ENCODE measurements at places on chromosomes 6 and 20.

DNA sequence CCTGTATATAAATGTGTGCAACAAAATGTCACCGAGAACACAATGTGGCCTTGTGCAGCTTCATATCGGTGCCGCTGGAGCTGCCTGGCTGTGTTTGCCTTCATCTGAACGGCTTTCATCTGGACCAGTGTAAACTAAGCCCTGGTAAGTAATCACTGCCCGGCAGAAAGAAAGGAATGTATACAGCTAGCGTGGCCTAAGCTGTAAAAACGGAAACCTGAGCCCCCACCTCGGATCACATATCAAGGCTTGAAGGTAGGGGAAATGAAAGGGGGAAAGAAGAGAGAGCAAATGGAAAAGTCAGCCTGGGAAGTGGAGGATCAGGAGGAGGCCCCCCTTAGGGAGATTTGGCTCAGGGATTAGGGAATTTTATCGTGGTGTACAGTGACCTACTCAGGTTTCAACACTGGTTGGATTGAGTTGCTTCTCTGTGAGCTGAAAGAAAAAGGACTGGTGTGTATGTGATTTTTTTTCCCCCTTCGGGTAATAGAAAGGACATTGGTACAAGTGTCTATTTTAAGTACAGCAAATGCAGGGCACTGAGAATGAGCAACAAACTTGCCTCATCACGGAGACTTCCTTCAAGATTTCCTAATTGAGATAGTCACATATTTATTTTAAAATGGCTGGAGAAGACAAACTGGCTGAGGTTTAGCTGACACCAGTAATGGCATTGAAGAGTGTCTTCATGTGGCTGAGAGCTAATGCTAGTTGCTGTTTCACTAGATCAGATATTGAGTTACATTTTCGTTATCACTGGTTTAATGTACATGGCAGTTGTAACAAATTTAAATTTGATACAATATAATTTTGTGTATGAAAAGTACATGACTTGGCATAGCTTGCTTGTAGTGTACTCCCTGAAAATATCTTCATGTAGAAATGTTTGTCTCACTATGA, 3.5 kb downstream of the SOBP start:
- DNase-seq: no peak

- no peak for DNase-seq
These were observed 6.6 kb upstream of the TP53RK start for GRCh38 chr20:46695892-46696291.

- no peak for DNase-seq
These were observed 42.4 kb downstream of the RIPOR2 start for GRCh38 chr6:24893342-24893850.

DNA sequence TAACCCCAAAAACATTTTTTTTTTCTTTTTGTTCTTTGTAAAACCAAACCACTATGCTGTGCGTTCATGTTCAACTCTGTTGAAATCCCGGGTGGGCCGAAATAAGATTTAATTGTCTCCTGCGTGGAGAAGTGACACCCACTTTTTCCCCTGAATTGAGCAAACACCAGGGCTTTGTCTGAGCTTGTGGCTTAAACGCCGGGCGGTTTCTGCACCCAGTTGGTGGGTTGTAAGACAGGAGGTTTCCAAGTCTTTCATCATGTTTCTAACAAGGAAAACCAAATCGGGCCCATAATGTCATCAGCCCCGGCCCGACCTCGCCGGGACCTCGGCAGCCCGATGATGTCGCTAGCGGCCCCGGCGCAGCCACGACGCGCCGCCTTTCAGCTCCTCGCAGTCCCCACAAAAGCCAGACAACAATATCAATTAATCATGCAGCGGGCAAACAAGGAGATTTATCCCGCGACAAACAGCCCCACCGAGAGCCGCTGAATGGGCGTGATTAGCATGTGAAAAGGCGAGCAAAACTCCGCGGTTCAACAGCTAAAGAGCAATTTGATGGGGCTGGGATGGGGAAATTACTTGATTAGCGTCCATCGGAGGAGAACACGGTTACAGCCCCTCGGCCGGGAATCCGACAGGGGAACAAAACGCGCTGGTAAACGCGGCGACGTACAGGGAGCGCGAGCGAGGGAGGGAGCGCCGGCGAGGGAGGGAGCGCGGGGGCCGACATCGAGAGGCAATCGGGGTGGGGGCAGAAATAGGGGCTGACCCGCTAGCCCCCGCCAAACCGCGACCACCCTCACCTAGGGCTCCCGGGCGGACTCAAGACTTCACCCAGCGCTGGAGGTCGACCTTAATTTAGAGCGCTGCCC, 5.3 kb downstream of the LINC00237 start:
- no peak for DNase-seq

DNA sequence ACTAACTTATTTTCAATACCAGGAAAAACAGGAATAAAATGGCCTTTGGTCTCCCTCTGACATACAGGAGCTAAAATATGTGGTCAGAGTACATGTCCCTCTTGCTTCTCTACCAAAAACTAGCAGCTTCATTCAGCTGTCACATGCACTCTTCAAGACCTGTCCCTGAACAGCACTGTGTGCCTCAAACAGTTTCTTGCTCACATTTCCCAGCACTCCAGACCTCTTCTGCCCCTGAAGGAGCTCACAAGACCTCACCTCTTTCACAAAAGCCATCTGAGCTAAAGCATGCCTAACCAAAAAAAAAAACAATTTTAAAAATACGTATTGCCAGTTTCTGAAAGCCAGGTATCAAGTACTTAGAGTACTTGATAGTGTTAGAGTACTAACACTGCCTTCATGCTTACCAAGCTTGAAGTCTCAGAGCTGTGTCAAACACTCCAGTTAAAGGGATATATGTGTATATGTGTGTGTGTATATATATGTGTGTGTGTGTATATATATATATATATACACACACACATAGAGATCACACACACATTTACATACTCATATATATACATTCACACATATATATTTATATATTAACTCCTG, 148.3 kb upstream of the POU3F2 start:
- DNase-seq: no peak

- DNase-seq: no peak
These were observed 4.2 kb downstream of the PSMF1 start for GRCh38 chr20:1122388-1123315.

DNA sequence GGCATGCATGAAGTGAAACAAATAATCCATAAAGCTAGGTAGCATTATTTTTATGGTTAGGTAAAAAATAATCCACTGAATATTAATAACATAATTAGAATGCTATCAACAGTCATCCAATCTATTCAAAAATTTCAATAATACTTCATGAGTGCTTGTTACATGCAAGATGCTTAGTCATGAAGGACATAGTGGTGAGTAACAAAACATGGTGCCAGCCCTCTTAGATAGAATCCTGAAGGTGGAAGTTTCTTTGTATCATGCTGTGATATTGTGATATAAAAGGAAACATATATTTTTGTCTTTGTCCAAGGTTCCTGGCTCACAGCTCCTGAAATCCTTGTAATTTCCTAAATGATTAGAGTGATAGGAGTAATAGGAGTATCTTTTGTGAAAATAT, 14.9 kb downstream of the RCAN2 start:
- no peak for DNase-seq

GRCh38 chr6:131285548-131285947, 150.3 kb downstream of the AKAP7 start:
- DNase-seq: no peak

- DNase-seq: no peak
These were observed 603.5 kb upstream of the CITED2 start for GRCh38 chr6:139977887-139978332.

DNA sequence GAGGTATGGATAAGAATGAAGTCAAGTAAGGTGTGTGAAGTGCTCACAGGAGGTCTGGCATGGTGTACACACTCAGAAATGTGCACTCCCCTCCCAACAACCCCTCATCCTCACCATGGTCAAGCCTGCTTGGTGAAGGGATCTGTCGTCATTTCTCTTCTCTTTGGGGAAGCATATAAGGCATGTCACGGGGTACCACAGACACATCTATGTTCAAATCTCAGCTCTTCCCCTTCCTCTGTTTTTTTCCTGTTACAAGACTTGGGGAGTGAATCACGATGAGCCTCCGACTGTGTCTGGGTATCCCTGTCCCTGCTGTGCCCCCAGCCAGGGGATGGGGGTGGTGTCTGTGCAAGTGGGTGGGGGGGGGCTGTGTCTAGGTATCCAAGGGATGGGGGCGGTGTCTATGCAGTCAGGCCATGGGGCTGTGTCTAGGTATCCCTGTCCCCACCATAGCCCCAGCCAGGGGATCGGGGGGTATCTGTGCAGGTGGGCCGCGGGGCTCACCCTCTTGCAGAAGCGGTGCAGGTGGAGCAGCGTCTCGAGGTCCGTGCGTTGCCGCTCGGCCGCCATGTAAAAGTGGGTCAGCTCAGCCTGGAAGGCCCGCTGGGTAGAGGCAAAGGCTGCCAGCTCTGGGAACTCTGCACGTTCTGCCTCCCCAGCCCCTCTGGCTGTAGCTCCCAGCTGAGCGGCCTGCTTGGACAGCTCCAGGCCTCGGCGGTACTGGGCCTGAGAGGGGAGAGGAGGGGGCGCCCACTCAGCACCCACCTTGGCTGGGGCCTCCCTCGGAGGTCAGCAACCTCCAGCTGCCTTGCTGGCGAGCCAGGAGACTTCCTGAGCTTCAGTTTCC, 43.6 kb downstream of the KIAA1755 start:
- no peak for DNase-seq

GRCh38 chr20:34023937-34024722, 30.4 kb downstream of the RALY start:
- DNase-seq: no peak

DNA sequence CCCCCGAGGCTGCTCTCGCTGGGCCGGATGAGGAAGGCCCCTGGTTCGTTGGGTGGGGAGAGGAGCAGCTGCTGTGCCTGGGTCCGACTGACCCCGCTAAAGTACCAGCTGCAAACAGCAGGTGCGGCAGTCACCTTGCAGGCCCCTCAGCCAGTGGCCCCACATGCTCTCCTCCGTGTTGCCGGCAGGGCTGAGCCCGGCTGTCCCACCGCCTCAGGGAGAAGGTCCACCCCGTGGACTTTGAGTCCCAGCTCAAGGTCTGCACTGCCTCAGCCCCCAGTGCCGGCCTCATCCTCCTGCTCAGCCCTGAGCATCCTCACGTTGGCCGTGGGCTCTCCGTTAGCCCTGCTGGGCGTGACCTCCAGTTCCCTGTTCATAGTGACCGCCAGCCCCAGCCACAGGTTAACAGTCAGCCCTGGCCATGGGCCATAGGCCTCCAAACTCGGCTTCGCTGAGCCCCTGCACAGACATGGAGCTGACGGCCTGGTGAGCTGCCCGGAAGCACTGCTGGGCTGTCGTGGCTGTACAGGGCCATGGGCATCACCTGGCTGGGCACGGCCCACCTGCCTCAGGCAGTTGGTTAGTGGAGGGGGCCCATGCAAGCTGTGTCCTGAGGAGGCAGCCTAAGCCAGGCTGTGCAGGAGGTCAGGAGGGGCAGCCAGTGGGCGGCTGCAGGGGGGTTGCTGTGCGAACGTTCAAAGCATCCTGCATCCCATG, 3.1 kb downstream of the SRMS start:
- no peak for DNase-seq

DNA sequence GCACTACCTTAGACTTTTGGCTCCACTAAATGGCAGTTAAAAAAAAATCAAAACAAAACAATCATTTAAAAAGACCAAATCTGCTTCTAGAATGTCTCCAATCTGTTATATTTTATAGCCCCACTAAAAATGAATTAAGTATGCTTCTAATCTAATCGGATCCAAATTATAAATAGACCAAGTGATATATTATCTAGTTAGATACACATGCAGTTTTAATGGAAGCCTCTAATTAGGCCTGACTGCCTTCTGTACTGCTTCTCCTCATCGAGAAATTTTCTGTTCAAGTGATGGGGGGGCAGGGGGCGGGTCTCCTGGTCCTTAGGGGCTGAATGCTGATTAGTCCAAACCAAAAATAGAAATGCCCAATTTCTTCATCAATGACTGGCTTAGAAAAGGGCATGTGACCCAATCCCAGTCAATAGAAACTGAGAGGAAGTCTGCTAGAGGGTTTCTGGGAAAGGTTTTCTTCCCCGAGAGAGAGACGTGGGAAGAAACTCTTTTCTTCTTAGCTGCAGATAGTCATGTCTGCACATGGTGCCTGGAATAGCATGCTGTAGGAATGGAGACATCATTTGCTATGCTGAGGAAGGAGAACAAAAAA, 6.9 kb downstream of the SESN1 start:
- DNase-seq: no peak

GRCh38 chr6:77573843-77574242, 79.0 kb upstream of the MEI4 start:
- DNase-seq: no peak

- no peak for DNase-seq
These were observed 42.5 kb downstream of the LYRM2 start for GRCh38 chr6:89596056-89596455.

GRCh38 chr6:113048741-113049140, 701.6 kb downstream of the RFPL4B start:
- no peak for DNase-seq

- no peak for DNase-seq
These were observed 48.3 kb upstream of the EEF1A1 start for GRCh38 chr6:73569121-73569520.

DNA sequence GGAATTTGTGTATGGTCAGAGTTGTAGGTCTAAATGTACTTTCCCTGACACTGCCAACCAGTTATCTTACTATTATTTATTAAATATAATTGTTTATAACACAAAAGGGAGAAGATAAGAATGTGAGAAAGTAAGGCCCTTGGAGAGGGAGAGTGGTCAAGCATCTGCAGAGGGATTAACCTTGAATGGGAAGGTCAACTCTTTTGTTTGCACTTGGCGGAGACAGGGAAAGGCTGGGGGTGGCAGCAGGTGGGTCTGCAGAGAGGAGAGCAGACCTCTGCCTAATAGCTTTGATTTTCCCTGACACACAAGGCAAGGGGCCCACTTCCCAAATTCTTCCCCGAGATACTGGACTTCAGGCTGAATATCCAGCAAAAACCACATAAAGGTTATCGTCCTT, 4.2 kb downstream of the LRP11 start:
- no peak for DNase-seq

DNA sequence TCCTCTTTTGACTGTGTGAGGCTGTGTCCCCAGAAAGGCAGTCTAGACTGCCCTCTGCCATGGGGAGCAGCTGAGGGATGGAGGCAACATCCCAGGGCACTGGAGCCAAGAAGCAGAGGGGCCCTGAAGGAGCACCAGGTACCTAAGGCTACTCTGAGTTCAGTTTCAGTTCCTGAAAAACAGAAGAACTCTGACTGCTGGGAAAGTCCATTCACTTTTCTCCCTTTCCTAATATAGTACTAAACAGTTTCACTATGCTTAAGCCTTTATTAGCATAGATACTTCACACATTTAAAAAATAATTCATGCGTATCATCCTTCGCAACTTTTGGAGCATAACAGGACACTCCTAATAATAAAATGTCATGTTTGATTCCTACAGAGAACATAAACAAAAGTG, 130.0 kb downstream of the FOXC1 start:
- no peak for DNase-seq

GRCh38 chr20:46546936-46547335, 3.5 kb downstream of the OCSTAMP start:
- DNase-seq: no peak

GRCh38 chr6:82616386-82617028, 252.9 kb downstream of the TPBG start:
- DNase-seq: no peak
